ENCODE measurements at places on chromosomes 16 and 17. TPM values are rescaled to one million over a fixed set of nuclear protein-coding genes. Genes with fewer than 3 reads are reported as not detected.

GRCh38 chr17:3828852-3829232, 17.2 kb downstream of the NCBP3 start:
- H3K4me1 ChIP-seq, result no peaks in the 10 kb centered on the region
- no peak overlapping the region for H3K4me3 ChIP-seq
- no peak overlapping the region for H3K27ac ChIP-seq
- no peaks in the 10 kb centered on the region for H3K27me3 ChIP-seq
- no peak for DNase-seq

DNA sequence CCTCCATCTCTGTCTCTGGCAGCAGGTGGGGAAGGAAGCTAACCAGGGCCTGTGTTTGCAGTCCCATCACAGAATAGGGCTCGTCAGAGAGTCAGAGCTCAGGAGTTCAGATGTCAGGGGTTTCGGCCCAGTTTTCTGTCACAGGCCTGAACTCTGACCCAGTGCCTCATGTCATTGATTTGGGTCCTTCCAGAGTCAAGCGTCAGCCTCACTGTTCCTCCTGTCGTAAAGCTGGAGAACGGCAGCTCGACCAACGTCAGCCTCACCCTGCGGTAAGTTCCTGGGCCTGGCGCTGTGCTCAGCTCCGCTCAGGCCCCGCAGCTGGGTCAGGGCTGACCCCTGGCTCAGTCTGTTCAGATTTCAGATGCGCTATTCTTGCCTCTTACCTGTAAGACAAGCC, 10.7 kb downstream of the CTNS start:
- no peaks in the 10 kb centered on the region for H3K36me3 ChIP-seq
- no peak overlapping the region for H3K27ac ChIP-seq
- no peak for DNase-seq

WFDC1 gene
- polyA plus RNA-seq, result 0.95 TPM

EPN3 gene
- 2.2 TPM for polyA plus RNA-seq

GRCh38 chr16:78045865-78046581, 23.7 kb downstream of the CLEC3A start:
- peaks cover 16% of the 10 kb centered on the region for H3K27me3 ChIP-seq
- peak overlapping the region; percentile 46 for H3K4me3 ChIP-seq
- no peaks in the 10 kb centered on the region for H3K4me1 ChIP-seq
- peak; percentile 93 for DNase-seq

PHLPP2 gene
- polyA plus RNA-seq, result 4.2 TPM

- H3K27me3 ChIP-seq, result no peaks in the 10 kb centered on the region
- H3K4me1 ChIP-seq, result no peaks in the 10 kb centered on the region
- DNase-seq, result no peak
- H3K36me3 ChIP-seq, result no peaks in the 10 kb centered on the region
- H3K4me3 ChIP-seq, result no peak overlapping the region
Observed at GRCh38 chr16:13945744-13946485, 26.0 kb downstream of the ERCC4 start.

- no peak for DNase-seq
- no peak overlapping the region for H3K27ac ChIP-seq
- H3K36me3 ChIP-seq, result no peaks in the 10 kb centered on the region
- H3K27me3 ChIP-seq, result no peaks in the 10 kb centered on the region
Observed at GRCh38 chr17:31780483-31780882, 78.6 kb downstream of the COPRS start.

Data from GM23338 (cell line).